ENCODE measurements at places on chromosomes 3 and 15. TPM values are rescaled to one million over a fixed set of nuclear protein-coding genes. Genes with fewer than 3 reads are reported as not detected.

GRCh38 chr15:55774113-55774970 lies 31.4 kb upstream of the PRTG start:
- DNase-seq, result peak; percentile 32

DNA sequence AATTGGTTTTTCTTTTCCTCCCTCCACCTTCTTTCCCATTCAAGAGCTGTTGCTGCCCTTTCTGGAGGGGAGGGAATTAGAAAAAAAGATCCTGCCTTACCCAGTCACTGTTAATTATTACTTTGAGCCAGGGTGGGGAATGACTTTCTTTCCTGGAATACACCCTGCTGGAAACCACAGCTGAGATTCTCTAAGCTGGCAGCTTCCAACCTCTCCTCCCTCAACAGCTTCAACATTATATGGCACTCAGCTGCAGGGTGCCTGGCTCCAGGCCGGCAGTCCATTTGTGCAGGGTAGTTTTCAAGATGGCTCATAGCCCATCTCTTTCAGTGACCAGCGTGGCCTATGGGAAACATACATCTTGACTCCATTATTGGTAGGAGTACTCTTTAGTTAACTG lies 105.8 kb downstream of the UBE3A start:
- DNase-seq, result no peak

GRCh38 chr15:86570738-86571137 lies 491.1 kb downstream of the AGBL1 start:
- no peak for DNase-seq

- no peak for DNase-seq
Observed at GRCh38 chr3:112003321-112004080, 4.8 kb downstream of the TAGLN3 start.

DNA sequence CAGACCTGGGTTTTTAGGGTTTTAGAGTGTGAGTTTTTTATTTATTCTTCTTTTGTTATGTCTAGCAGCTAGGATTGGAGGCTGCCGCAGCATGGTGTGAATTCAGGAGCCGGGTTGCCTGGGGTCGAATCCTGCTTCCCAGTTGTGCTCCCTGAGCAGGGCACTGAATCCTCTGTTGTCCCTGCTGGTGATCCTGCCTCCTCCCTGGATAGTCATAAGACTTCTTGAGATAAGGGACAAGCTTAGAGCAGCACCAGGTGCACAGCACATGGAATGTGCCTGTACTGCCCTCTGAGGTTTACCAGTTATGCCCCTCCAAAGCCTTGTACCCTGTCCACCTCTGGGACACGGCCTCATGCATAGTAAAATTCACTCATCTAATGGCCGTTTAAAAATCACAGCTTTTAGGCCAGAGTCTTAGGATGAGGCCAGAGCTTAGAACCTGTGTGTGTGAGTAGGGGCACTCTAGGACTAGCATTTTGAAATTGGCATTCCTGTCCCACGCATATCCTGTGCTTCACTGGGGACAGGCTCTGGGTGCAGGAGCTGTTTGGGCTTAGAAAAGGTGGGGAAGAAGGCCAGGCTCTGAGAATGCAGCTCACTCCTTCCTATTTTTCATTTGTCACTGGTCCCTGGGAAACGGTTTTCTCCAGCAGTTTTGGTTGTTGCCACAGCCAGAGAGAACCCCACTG lies 47.7 kb downstream of the CHCHD6 start:
- DNase-seq, result no peak

DNA sequence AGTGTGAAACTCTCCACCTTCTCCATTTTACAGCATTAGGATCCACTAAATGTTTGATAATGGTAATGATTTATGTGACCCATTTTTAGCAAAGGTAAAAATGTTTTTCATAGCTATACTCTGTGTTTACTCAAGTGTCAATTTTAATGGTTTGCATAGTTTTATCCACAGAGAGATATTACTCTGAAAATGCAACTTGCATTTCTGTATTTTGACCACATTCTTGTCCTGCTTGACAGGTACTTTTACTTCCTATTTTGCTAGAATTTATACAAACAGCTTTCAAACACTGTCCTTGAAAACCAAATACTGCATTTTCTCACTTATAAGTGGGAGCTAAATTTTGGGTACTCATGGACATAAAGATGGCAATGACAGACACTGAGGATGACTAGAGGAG lies 62.9 kb downstream of the SERPINI1 start:
- DNase-seq, result no peak

DNA sequence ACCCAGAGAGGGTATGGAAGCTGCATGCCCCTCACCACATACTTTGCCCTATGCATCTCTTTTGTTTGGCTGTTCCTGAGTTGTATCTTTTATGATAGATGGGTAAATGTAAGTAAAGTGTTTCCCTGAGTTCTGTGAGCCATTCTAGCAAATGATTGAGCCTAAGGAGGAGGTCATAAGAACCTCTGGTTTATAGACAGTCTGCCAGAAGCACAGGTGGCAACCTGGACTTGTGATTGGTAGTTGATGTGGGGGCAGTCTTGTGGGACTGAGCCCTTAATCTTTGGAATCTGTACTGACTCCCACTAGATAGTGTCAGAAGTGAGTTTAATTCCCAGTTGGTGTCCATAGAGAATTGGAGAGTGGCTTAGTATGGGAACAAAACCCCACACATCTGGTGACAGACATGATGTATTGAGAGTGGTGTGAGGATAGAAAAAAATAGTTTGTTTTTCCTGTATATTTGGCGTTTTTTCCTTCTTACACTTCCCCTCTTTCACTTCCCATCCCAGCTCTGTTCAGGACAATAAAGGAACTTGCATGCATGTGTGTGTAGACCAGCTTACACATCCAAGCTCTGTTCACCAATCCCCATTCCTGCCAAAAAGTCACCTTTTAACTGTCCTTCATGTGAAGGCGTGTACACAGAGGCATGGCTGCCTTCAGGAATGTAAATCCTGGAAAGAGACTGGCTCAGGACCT lies 38.1 kb upstream of the SPPL2A start:
- DNase-seq, result no peak

DNA sequence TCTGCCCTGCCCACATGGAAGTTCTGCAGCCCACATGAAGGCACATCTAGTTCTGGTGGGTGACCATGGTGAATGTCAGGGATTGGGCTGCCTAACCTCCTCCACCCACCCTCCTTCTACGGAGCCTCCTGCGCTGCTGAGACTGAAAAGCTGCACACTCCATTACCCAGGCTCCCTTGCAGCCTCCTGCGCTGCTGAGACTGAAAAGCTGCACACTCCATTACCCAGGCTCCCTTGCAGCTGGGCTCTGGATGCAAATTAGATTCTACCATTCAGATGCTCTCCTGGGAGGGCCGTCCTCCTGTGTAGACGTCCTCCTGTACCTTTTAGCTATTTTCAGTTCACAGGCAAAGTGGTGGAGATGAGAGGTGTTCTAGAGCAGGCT lies 32.1 kb downstream of the POMGNT2 start:
- no peak for DNase-seq

DNA sequence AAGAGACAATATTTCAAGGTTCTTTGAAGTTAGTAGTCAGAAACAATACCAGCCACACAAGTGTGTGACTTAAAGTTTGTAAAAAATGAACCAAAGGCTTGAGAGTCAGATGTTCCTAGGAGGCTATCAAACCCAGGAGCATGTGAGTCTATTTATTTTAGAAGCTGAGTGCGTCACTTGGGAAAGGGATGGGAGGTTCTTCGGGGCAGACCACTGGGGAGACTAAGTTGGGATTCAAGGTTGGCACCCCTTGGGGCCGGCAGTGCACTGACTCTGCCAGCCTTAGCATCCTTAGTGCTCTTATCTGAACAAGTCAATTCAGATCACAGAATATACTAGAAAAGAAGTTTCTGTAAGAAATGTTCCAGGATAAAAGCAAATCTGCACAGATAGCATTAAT lies 50.1 kb upstream of the POLR2M start:
- DNase-seq, result no peak

DNA sequence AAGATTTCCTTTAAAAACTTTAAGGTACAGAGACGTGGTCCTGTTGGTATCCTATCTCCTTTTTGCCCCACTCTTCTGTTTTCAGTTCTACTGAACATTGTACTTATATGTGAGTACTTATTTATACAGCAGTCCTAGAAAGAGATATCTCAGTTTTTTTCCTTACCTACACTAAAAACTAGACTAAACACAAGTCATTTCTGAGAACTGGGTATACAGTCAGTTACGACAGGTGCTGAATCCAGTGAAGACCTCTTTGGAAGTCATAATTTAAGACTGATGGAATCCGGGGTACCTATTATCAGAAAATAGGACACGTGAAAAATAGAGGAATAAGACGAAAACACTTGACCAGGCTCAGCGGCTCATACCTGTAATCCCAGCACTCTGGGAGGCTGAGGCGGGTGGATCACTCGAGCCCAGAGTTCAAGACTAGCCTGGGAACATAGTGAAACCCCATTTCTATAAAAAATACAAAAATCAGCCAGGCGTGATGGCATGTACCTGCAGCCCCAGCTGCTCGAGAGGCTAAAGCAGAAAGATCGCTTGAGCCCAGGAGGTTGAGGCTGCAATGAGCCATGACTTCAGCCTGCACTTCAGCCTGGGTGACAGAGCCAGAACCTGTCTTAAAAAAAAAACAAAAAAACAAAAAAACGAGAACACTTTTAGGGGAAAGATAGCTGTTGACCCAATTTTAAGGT lies 76.3 kb downstream of the KLHL25 start:
- DNase-seq, result no peak

DNA sequence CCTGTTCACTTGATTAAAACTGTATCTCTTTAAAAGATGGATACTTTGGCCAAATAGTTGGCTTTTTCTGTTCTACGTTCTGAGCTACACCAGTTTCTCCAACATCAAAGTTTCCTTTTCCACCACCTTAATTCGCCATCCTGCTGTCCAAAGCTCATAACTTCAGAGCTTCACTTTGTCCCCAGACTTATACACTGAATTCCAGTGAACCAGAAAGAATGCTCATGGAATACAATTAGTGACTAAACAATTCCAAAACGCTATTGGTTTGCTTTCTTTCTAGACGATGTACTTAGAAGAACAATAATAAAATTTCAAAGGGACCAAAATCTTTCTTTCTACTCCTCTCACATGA lies 23.2 kb downstream of the GPR15 start:
- DNase-seq, result no peak

GRCh38 chr15:49088996-49089395 lies 42.8 kb upstream of the SECISBP2L start:
- no peak for DNase-seq

GRCh38 chr3:190064112-190064511 lies 56.6 kb downstream of the P3H2 start:
- no peak for DNase-seq

DNA sequence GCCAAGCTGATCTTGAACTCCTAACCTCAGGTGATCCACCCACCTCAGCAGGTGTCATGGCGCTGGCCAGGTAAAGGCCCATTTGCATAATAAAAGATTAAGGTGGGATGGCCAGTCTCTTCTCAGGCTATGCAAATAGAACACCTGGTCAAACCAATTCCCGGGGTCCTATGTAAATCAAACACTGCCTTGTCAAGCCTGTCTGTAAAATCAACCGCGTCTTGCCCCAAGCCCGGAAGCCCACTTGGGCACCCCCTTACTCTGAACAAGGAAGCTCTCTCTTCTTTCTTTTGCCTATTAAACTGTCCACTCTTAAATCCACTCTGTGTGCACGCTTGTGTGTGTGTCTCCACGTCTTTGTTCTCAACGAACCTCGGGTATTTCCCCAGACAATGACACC lies 13.0 kb upstream of the POC1A start:
- no peak for DNase-seq

GRCh38 chr15:64690578-64691296 lies 84.7 kb downstream of the RBPMS2 start:
- no peak for DNase-seq

GRCh38 chr3:124694486-124694885 lies 35.8 kb upstream of the UMPS start:
- DNase-seq, result no peak

DNA sequence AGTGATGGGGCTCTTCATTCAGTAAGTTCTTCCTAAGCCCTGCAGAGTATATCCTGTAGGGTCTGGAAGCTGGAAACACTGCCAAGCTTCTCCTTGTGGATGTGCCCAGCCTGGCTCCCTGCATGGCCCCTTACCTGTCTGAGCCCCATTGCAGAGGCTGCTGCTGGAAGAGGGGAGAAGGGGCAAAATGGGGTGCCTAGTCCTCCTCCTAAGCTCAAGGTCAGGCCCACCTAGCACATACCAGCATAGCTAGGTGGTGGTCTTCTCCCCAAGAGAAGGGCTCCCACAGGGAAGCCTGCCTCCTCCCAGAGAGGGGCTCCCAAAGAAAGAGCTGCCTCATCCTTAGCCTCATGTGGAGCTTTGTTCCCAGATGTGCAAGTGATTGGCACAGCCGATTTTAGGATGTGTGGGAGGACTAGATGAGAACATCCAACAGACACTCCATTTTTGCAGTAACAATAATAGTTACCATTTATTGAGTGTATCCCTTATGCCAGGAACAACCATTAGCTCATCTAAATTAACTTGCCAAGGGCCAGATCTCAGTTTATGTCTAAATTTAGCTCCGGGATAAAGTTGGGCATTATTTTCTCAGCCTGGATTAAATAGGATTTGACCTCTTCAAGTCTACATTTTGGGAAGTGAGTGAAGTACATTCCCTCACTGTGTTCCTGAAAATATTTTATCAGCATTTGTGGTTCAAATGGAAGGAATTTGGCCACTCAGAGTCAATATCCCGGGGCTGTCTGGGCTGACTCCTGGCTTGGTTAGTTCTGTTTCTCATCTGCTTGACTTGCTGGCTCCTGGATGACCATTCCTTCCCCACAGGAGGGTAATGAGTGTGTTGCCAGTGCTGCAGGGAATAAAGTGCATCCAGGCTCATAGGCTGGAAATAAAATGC lies 291.1 kb upstream of the ROPN1 start:
- DNase-seq, result peak; percentile 67

The IQCH gene
- total RNA-seq, result 3.0 TPM

The PCOLCE2 gene
- total RNA-seq, result 5.3 TPM

The WDR93 gene
- not detected for total RNA-seq

The CCDC80 gene
- total RNA-seq, result 145 TPM

The SLC6A11 gene
- total RNA-seq, result not detected

The PIERCE2 gene
- not detected for total RNA-seq

The RETNLB gene
- total RNA-seq, result not detected
